ENCODE measurements at places on chromosomes 4 and X.

GRCh38 chrX:51853251-51853650, 40.2 kb upstream of the MAGED1 start:
- no peak for DNase-seq

GRCh38 chr4:4856071-4857000, 3.1 kb upstream of the MSX1 start:
- DNase-seq: no peak

DNA sequence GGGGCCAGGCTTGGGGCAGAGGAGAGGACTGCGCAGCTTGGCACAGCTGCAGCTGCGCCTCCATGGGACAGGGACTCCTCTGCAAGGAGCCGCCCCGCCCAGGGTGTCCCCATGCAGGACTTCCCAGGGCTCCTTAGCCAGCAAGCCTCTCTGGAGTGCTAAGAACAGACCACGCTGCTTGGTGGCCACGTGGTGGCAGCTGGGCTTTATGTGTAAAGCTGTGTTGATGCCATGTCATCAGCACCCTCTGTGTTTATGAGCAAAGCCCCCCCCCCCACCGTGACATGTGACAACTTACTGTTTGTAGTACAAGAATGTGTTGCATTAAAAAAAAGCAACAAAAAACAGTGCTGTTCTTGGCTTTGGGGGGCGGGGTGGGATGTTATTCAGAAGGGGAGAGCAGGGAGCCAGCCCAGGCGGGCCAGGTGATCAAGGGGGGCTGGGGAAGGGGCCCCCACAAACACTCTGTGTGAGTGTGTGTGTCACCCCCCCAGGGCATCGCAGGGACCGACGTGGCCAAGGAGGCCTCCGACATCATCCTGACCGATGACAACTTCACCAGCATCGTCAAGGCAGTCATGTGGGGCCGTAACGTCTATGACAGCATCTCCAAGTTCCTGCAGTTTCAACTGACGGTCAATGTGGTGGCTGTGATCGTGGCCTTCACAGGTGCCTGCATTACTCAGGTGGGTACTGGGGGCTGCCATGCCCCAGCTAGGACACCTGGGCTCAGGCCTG, 40.3 kb downstream of the ATP2B3 start:
- DNase-seq: no peak

- no peak for DNase-seq
Measured at GRCh38 chr4:17875402-17876070, 64.8 kb downstream of the NCAPG start.

DNA sequence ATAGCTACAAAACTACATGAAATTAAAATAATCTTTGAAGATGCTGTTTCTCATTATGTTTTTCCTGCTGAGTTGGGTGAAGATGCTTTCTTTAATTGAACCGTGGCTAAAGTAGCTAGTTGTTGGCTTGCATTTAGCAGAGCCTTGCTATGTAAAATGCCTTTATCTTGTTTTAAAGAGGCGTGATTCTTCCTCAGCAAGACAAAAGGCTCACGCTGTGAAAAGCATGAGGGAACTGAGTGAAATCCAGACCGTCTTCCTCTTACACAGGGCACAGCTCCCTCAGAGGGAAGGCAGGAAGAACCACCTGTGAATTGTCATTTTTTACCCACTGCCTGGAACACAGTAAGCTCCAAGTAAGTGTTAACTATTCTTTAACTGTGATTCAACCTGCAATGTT, 39.0 kb upstream of the ZNF518B start:
- no peak for DNase-seq
